ENCODE measurements at places on chromosomes 7 and 10.

- no peak for DNase-seq
These were observed 180.7 kb upstream of the PRSS1 start for GRCh38 chr7:142568435-142569097.

GRCh38 chr10:9038146-9038714 is 983.7 kb downstream of the GATA3 start:
- no peak for DNase-seq

GRCh38 chr10:24209432-24209771 is 464 bp downstream of the KIAA1217 start:
- peak; percentile 68 for DNase-seq

DNA sequence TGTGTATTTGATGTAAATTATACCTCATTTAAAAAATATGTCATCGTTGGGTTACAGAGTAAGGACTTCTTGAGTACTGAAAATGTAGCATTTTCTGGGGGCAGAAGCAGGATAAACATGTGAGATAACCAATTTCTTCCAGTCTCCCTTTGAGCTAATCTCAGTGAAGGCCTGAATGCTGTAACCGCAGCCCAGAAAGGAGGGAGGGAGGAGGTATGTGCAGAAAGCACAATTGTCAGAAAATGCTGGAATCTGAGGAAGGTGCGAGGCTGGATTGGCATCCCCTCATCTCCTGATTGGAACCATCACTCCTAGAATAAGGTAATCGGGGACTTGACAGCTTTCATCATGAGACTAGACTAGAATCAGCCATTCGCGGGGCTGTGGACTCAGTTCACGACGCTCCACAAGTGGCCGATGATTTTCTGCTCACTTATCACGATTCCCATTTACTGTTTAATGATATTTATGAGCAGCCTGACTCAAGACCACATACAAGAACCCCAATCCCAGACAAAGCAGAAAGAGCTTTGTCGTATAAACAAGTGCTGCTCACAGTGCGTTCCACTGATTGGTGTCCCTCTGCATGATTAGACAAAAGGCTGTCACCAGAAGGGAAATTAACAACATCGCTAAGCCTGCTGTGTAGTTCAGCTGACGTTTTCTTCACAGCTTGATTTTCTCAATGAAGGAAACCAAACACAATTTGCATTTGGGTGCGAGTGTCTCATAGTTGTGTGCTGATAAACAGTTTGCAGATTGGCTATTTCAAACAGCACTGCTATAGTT is 93.2 kb downstream of the SVIL start:
- DNase-seq, result no peak

DNA sequence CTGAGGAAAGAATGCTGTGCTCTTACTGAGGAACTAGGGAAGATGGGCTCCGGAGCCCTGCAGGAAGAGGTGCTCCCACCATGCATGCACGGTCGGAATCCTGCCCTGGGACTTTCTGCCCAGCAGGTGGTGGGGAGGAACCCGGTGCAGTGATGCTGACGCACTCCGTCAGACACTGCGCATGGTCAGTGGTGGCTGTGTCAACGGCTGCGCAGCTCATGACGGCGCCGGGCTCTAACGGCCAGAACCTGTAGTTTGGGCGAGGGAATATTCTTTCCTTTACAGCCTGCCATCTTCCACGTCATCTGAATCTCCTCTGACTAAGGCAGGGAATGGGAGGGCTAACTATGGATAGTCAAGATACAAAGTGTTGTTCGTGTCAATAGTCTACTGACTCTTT is 189.2 kb upstream of the MGMT start:
- no peak for DNase-seq

DNA sequence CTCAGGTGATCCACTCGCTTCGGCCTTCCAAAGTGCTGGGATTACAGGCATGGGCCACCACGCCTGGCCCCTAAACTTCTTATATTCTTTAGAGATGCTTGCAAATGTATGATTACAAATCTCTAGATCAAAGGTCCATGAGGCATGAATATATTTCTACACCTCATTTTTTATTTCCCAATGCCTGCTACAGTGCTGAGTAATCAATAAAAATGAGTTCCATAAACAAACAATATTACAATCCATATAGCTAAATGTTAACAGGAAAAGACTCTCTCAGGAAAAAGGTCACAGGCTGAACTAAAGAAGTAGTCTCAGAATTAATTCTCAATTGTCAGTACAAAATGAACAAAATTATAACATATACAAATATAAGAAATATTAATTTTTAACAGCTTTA is 90.8 kb downstream of the LMBR1 start:
- no peak for DNase-seq

DNA sequence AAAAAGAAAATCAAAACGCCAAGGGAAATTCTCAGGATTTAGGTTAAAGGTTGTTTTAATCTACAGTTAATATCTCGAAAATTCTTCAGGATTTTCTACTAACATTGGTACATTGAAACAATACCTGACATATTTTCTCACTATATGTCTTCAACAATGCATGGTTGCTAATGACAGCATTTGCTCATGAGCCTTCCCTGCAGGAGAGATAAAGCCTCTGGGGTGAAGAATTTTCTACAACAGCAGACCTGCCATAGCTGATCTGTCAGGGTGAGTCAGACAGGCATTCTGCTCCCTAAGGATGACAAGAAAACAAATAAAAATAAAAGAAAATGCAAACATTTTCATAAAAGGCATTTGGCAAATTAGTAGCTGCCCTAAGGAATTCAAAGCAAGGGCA is 11.7 kb upstream of the GPR37 start:
- no peak for DNase-seq

DNA sequence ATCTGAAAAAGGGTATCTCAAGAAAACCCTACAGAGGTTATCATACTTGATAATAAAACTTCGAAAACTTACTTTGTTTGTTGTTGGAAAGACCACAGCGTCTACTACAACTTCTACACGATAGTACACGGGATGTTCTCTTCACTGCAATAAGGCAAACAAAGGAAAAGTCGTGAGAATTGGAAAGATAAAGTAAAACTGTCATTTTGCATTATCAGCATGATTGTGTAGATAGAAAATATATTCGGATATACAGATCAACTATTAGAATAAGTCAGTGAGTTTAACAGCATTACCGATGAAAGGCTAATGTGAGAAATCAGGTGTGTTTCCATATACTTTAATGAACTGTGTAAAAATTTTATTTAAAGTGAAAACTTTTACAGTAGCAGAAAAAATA is 287.4 kb downstream of the KLF6 start:
- DNase-seq, result no peak

GRCh38 chr7:18780266-18780665 is 284.7 kb downstream of the HDAC9 start:
- no peak for DNase-seq

DNA sequence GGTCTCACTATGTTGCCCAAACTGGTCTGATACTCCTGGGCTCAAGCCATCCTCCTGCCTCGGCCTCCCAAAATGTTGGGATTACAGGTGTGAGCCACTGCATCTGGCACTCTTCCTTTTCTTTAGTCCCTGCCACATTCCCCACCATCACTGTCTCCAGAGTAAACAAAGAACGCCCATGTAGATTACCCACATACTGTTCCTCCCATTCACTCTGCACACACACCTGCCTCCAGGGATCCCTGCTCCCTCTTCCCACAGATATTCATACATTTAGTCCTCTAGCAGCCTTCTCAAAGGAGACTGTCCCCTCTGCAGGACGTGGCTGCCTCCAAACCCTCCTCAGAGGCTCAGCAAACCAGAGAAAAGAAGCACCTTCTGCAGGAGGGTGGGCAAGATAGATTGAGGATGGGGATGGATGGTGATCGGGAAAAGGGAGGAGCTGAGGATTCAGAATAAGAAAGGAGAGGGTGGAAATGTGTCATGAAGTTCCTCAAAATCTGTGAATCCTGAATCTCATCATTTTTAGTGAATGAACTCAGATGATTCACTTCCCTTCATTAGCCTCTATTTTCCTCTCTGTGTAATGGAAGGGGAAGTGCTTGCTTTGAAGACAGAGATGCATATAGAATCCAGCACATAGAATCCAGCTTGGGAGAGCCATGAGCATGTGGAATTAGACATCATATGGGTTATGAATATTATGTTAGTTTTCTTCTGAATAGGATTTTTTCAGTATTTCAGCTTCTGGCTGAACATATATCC is 5.5 kb upstream of the PLAU start:
- DNase-seq, result no peak

DNA sequence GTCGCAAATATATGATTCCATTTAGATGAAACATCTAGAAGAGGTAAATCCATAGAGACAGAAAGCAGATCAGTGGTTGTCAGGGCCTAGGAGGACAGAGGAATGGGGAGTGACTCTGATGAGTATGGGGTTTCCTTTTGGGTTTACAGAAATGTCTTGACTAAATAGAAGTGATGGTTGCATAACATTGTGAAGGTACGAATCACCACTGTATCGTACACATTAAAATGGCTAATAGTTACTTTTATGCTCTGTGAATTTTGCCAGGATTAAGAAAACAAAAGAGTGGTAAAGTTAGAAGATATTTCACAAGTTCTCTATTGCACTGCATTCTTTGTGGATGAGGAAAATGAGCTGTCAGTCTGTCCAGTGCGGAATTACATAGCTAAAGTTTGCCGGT is 407.4 kb downstream of the KCNMA1 start:
- DNase-seq, result no peak

DNA sequence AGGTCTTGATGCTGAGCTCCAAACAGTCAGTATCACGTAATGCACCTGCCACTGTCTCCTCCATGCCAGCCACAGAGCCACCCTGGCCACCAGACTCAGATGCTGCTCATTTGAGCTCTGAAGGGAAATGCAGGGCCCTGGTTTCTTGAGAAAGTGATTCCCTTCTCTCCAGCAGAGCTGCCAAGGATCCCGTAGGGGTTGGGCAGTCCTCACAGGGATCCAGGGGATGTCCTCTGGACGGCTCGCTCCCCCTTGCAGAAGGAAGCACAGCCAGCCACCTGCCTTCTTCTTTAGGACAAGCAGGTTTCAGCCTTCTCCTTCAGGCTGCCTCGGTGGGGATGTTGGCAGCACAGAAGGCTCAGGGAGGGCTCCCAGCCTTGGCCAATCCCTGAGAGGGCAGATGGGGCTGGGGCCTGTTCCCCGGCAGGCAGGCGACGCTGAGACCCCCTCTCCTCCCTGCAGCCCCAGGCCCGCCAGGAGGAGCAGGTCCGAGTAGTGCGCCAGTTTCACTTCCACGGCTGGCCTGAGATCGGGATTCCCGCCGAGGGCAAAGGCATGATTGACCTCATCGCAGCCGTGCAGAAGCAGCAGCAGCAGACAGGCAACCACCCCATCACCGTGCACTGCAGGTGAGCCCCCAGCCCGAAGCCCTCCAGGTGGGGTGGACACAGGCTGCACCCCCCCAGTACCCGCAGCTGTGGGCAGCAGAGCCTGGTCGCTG is 48.9 kb downstream of the MKI67 start:
- no peak for DNase-seq

GRCh38 chr10:132723330-132723970 is 62.5 kb downstream of the NKX6-2 start:
- DNase-seq, result no peak
